EL (cell line): ENCODE measurements at places on chromosomes 4 and X.

DNA sequence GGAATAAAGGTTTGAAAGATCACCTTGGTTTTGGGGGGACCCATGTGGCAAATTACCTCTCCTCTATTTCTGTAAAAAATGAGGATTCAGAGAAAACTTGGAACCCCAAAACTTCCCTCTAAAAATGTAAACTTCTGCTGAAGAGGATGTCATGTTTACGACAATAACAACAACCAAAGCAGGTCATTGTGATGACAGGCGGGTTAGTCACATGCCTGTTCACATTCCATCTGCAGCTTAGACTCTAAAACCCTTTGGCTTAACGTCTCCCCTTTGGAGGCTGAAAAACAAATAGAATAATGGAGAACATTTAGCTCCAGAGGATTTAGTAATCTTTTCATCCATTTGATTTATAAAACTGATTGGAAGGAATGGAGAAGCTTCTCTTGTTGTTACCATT, 75.0 kb upstream of the FAM9C start:
- DNase-seq = peak; percentile 45

DNA sequence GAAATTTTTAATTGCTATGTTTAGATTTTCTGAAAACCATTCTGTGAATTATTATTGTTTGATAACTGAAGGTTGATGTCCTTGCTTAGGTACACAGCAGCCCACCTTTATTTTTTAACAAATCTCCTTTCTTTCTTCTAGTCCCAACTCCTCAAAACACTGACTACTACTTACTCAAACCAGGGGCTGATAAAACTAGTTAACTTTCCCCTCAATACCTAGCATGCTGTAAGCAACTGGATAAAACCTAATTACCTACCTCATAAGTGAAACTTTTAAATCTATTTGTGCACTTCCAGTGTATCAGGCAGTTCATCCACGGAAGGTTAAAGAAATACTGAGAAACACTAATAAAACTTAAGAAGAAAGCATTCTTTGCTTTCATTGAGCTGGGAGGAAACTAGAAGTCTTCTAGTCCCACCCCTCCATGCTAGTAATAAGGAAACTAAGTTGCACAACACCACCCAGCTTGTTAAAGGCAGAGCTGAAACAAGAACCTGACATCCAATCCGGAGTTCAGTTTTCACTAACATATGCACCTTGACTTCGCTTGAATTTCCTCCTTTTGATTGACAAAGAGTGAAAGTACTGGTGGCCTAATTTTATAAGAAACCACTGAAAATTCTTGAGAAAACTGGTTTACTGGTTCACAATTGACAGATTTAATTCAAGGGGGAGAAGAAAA, 180.2 kb upstream of the TET2 start:
- no peak for DNase-seq

DNA sequence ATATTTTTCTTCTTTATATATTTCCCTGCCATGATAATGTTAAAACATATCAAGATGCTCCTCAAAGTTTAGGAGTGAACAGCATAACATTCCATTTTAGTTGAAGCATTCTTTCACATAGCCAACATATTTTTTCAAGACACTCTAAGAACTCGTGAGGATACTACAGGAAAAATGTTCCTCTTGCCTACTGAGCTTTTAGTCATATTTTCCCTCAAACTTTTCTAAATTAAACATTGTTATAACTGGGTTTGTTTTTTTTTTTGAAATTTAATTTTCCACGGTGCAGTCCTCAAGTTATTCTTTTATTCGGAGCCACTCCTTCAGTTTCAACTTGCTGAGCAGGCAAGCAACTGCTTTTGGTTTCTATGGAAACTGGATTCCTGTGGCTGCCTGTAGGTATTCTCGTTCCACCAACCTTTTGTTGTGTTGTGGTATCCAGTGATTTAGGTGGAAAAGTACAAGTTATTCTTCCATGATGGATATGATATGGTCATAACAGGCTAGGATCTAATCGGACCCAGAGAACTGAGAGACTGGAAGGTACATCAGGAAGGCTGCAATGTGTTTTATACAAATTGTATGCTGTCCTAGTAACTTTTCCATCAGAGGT, 248.0 kb downstream of the TRIML1 start:
- no peak for DNase-seq

DNA sequence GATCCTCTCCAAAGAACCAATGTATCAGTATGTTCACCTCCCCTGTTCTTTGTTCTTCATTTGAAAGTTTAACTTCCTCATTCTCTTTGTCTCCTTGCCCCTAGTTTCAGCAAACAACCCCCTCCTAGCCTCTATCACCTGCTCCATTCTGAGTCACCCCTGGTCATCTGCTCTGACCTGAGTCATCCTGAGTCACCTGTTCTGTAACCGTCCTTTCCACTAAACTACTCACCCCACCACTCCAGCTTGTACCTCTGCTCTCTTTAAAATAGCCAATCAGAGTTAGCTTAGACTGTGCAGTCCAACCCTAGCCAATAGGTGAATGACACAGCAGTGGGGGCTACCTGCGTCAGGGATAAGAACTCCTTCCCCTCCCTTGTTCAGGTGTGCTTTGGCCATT, 249.8 kb upstream of the AADAT start:
- DNase-seq = no peak

GRCh38 chr4:60953826-60954225, 246.3 kb upstream of the ADGRL3 start:
- DNase-seq = peak; percentile 31

- DNase-seq = no peak
Measured at GRCh38 chr4:1049591-1049905, 38.1 kb downstream of the FGFRL1 start.

DNA sequence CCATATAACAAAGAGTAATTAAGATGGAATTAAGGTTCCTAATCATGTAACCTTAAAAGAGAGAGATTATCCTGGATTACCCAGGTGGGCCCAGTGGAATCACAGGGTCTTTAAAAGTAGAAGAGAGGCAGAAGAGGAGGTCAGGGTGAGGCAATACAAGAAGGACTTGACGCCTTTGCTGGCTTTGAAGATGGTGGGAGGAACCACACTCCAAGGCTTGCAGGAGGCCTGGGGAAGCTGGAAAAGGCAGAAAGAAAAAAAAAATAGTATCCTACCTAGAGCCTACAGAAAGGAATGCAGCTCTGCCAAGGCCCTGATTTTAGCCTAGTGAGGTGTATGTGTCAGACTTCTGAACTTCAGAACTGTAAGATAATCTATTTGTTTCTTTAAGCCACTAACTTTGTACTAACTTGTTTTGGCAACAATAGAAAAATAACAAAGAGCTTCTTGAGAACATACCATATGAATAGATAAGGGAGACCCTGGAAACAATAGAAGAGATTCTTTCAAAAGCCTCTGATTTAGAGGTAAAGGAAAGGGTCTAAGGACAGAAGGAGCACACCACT, 229.9 kb upstream of the TTC29 start:
- DNase-seq = no peak

- peak; percentile 8 for DNase-seq
Measured at GRCh38 chrX:24332878-24333277, 19.0 kb upstream of the SUPT20HL2 start.

DNA sequence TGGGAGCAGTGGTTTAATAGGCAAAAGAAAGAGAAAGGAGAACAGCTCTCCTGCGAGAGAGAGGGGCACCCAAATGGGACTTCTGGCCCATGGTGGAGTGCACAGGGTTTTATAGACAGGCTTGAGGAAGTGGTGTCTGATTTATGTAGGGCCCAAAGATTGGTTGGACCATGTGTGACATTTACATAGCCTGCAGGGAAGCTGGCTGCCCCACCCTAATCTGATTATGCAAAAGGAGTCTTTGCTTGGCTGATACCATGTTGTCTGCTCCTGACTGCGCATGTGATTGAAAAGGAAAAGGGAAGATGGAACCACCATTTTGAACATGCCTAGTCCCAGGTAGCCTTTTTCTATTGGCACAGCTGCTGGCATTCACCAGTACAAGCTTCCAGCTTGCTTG, 100.0 kb upstream of the DIPK2B start:
- DNase-seq = no peak

DNA sequence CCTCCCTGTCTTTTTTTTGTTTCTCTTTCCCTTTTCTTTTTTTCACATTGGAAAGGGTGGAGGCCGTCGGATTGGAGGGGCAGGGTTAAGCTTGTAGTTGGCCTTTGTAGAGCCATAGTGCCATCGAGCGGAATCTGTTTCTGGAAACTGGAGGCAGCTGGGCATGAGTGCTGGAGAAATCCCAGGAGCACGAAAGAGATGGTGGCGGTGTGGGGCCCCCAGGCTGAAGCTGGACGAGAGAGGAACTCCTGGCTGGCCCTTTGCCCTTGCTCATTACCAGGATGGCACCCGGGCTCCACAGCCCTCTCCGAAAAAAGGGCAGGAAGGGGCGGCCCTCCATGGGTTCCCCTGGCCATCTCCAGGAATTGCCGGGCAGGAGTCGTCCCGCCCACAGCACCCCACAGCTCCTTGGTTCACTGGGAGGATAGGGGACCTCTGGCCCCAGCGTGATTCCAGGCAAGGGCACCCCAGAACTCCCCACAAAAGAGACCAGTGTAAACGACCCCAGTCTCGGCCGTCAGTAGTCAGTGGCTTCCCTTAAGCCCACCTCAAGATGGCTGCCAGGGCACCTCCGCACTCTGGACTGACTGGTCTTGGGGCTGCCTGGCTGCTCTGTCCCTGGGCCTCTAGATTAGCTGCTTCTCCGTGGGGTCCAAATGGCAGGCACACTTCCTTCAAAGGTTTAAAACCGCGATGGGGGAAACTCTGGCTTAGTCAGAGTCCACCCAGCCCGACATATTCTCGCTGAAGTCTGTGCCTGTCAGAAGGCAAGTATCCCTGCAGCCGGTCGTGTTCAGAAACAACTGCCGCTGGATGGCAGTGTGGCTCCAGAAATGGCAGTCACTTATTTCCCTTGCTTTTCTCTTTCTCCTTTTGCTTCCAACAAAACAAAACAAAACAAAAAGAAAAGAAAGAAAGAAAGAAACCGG, 74.1 kb downstream of the NBDY start:
- no peak for DNase-seq

DNA sequence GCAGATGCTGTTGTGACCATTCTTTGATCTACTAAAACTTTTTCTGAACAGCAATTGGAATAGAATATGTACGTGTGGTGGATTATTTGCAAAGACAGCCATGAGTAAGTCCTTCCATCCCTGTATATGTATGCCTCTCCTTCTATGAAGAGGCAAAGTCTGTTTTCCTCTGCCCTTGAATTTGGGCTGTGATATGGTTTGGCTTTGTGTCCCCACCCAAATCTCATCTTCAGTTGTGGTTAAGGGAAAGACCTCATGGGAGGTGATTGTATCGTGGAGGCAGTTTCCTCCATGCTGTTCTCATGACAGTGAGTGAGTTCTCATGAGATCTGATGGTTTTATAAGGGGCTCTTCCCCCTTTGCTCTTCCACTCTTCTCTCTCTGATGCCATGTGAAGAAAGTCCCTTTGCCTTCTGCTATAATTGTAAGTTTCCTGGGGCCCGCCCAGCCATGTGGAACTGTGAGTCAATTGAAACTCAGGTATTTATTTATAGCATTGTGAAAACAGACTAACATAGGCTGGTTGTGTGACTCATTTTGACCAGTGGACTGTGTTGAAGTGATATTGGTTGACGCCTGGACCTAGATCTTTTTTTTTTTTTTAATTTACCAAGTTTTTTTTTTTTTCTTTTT, 108.3 kb upstream of the CAMK2D start:
- peak; percentile 29 for DNase-seq
